ENCODE measurements at places on chromosomes 16 and 17.
A peak's percentile ranks its signal among the peaks of the same experiment; 100 is the strongest.

DNA sequence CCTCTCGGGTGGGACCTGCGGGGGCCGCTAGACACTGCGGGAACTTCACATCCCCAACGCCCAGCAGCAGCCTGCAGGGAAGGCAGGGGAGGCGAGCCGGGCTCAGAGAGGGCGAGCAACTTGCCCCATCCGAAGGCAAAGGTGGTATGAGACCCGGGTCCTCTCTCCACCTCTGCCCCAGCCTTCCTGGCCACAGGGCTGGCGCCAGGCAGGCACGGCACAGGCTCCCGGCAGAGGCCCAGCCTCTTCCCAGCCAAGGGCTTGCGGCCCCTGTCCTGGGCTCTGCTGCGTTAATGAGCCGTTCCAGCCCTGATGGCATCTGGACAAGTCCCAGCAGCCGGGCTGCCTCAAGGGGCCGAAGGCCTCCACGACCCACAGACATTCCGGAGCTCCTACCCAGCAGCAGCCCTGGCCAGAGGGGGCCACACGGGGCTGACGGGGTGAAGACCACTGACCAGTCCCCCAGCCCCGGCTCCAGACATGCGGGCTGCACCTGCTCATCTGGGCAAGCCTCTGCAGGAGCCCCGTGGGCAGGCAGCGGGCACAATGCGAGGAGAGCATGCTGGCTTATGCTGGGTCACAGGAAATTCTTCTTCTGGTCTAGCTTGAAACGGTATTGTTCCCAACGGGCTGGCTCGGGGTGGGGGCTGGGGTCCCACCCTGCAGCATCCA, 1.2 kb upstream of the HS3ST6 start:
- no peak for DNase-seq

- no peak for DNase-seq
Observed at GRCh38 chr17:77164483-77165091, 23.8 kb downstream of the SEC14L1 start.

GRCh38 chr16:28072087-28072486, 8.6 kb upstream of the GSG1L start:
- DNase-seq, result no peak

GRCh38 chr16:70257391-70257790, 5.7 kb upstream of the EXOSC6 start:
- DNase-seq, result peak; percentile 15

GRCh38 chr17:32268734-32269288, 3.2 kb downstream of the RHBDL3 start:
- DNase-seq, result no peak

- no peak for DNase-seq
Observed at GRCh38 chr17:57585341-57586195, 159.5 kb downstream of the CCDC182 start.

GRCh38 chr17:29567554-29568330, 759 bp upstream of the TP53I13 start:
- DNase-seq, result peak; percentile 72

- DNase-seq, result peak; percentile 59
Observed at GRCh38 chr16:16014329-16015224, 65.2 kb downstream of the ABCC1 start.

GRCh38 chr16:25052530-25052929, 37.4 kb upstream of the ARHGAP17 start:
- DNase-seq, result no peak

- DNase-seq, result no peak
Observed at GRCh38 chr16:89973235-89973634, 24.7 kb downstream of the DEF8 start.

DNA sequence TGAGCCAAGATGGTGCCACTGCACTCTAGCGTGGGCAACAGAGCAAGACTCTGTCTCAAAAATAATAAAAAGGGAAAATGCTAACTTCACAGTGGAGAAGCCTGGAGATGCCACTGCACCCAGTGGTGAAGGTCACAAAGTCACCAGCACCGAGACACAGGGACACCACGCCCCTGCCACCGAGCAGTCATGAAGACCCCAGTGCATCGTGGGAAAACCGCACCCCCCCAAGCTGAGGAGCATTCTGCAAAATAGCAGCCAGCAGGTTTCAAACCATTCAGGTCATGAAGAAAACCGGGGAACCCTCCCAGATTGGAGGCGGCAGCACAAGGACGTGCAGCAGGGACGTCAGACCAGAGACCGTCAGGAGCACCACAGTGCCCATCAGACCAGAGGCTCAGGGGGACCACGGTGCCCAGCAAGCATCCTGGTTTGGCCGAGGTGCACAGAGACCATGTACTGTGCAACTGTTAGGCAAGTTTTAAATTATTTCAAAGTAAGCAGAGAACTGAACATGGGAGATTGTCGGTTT, 13.7 kb downstream of the CHMP1A start:
- DNase-seq, result no peak

DNA sequence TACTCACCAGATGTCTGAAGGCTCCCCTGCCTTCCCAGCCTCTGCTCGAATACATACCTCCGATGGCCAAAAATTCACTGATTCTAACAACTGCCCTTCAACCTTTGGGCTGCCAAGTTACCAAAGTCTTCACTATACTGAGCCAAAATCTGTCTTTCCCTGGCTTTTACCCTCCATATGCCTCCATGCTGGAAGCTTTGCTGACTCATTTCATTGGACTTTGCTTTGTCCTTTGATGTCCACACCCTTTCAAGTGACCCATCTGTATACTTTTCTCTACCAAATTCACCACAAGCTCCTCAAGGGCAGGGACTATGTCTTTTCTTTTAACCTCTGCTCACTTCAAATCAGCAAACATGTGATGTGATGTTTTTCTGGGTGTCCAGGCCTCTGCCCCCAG, 21.0 kb upstream of the MTMR4 start:
- DNase-seq, result no peak

GRCh38 chr17:38742411-38743308, 5.5 kb downstream of the PCGF2 start:
- peak; percentile 52 for DNase-seq

Data from right lobe of liver (tissue), 6 donors.